Activated naive CD4-positive, alpha-beta T cell treated with anti-CD3 and anti-CD28 coated beads, Interleukin-2, amount 10 ng/mL, durations not matched to agents 7 days and 5 days (primary cell): ENCODE measurements at places on chromosomes 12 and 14.

DNA sequence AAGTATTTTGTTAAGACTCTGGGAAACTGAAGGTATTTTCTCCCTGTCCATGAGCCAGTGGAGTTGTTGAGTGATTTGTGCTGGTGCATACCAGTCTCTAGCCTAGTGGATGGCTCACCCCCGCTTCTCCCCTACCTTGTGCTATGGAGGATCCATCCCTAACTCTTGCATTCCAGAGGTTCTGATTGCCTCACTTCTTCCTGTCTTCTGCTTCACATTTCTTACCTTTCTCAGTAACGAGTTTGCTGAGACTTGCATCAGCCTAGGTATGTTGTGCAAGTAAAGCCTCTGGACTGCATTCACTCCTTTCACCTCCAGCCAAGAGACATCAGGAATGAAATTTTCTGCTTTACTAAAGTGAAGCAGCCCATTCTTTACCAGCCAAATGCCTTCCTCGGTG, 391.6 kb downstream of the ZFP36L1 start:
- no peak overlapping the region for H3K27ac ChIP-seq
- H3K27me3 ChIP-seq: no peaks in the 10 kb centered on the region
- H3K4me3 ChIP-seq: no peak overlapping the region
- H3K4me1 ChIP-seq: peaks cover 10% of the 10 kb centered on the region
- no peak for DNase-seq
- no peaks in the 10 kb centered on the region for H3K36me3 ChIP-seq

DNA sequence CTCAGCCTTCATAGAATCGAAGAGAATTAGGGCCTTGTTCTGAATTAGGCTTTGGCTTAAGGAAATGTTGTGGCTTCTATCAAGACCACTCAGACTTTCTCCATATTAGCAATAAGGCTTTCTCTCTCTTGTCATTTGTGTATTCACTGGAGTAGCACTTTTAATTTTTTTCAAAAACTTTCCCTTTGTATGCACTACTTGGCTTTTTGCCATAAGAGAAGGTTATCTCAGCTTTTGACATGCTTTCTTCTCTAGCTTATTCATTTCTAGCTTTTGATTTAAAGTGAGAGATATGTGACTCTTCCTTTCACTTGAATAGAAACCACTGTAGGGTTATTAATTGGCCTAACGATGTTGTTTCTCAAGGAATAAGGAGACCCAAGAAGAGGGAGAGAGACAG, 244.2 kb downstream of the GPHN start:
- no peak overlapping the region for H3K27ac ChIP-seq
- no peak overlapping the region for H3K4me3 ChIP-seq
- H3K27me3 ChIP-seq: no peaks in the 10 kb centered on the region
- DNase-seq: no peak
- H3K36me3 ChIP-seq: no peaks in the 10 kb centered on the region
- no peaks in the 10 kb centered on the region for H3K4me1 ChIP-seq

- peaks cover 4% of the 10 kb centered on the region for H3K27me3 ChIP-seq
- DNase-seq: no peak
- H3K4me1 ChIP-seq: peaks cover 53% of the 10 kb centered on the region
These were observed 603 bp upstream of the LRR1 start for GRCh38 chr14:49598189-49598484.

DNA sequence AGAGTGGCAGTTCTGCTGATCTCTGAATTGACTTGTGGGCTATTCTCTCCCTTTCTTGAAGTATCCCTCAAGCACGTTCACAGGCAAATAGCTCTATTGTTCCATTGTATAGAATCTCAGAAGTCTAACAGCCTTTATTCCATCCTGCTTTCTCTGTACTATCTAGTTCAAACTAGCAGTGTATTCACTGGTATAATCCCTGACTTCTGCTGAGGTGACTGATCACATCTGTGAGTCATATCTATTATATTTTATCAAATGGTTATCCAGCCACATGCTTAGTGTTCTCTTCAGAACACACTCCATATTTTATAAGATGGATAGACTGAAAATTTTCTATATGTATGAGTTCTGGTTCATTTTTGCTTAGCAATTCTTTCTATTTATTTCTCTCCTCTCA, 866.1 kb downstream of the C12orf50 start:
- H3K4me1 ChIP-seq: no peaks in the 10 kb centered on the region
- no peaks in the 10 kb centered on the region for H3K27me3 ChIP-seq
- H3K27ac ChIP-seq: no peak overlapping the region

DNA sequence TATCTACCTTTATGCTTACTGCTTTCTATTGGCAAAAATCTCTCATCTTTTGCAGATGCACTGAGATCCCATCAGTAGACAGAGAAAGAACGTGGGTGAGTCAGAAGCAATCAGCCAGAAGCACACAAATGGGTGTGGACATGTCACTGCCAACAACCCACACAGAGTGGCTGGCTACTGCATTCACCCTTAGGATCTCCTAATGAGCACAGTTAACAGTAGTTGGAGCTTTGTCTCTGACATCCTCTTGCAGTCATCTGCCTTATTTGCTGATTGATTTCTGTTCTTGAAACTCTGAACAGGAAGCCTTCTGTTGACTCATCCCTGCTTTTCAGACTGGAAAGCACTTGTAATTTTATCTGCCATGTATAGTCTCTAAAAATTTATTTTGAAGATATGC, 117.2 kb downstream of the RGS6 start:
- no peak overlapping the region for H3K4me3 ChIP-seq
- H3K36me3 ChIP-seq: no peaks in the 10 kb centered on the region
- peaks cover 4% of the 10 kb centered on the region for H3K27me3 ChIP-seq
- H3K27ac ChIP-seq: no peak overlapping the region

- H3K36me3 ChIP-seq: no peaks in the 10 kb centered on the region
- H3K27me3 ChIP-seq: peaks cover 3% of the 10 kb centered on the region
- no peak overlapping the region for H3K4me3 ChIP-seq
- no peak overlapping the region for H3K27ac ChIP-seq
- no peak for DNase-seq
These were observed 171.6 kb downstream of the CALM1 start for GRCh38 chr14:90568405-90568804.

GRCh38 chr12:19261773-19262172, 132.2 kb downstream of the PLEKHA5 start:
- H3K4me1 ChIP-seq: no peaks in the 10 kb centered on the region
- H3K27ac ChIP-seq: no peak overlapping the region
- no peaks in the 10 kb centered on the region for H3K36me3 ChIP-seq
- no peak overlapping the region for H3K4me3 ChIP-seq

DNA sequence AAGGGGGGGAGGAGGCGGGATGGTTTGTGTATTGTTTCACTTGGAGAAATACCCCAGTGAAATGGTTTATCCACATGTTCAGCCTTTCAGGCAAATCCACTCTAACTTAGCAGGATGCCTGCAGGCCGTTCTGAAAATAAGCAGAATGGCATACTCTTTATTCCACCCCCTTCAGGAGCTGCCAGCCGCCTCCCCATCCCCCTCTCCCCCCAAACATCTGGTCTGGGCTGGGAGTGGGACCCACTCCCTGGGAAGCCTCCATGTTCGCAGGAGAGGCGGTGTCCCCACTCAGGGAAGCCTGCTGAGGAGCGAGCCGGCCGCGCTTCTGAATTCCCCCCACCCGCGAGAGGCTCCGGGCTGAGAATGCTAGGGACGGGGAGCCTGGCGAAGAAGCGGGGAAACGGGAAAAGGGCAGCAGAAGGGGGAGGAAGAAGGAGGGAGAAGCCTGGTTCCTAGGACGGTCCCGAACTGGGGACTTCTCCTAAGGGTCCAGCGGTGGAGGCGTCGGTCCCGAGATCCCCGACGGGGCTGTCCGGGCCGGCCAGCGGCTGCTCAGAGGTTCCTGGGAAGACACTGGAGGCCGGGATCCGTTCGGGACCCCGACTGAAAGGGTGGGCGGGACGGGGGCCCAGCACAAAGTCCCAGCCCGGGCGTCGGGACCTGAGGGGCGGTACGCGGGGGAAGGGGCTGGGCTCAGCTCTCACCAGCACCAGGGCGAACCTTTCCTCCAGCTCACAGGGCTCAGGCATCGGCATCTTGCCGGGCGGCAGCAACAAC, 666 bp downstream of the FMNL3 start:
- H3K36me3 ChIP-seq: peaks cover 11% of the 10 kb centered on the region
- peak overlapping the region; percentile 92 for H3K4me3 ChIP-seq
- peak overlapping the region; percentile 66 for H3K27ac ChIP-seq
- peak; percentile 40 for DNase-seq

GRCh38 chr14:77205566-77205965, 24.0 kb downstream of the TMEM63C start:
- DNase-seq: no peak
- no peaks in the 10 kb centered on the region for H3K4me1 ChIP-seq
- H3K27ac ChIP-seq: no peak overlapping the region
- no peak overlapping the region for H3K4me3 ChIP-seq
- H3K27me3 ChIP-seq: peaks cover 12% of the 10 kb centered on the region

DNA sequence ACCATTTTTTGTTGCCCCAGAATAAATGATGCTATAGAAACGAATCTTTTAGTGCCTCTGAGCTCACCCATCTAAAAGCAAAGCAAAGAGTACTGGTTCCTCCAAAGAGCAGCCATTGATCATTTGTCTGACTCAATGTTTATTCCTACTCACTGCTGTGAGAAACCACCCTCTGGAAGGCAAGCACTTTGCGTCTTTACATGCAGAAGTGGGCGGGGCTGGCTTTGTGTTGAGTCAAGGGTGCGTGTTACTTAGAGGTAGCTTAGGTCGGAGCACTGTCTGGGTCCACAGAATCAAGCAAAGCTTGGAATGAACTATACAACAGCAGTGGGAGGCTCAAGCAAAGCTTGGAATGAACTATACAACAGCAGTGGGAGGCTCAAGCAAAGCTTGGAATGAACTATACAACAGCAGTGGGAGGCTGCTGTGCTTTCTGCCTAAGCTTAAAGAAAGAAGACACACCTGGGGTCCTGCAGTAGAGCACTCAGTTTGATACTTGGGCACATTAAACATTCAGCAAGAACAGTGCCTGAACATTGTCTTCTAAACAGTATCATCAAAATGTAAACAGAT, 77.2 kb upstream of the PRICKLE1 start:
- H3K4me3 ChIP-seq: no peak overlapping the region
- H3K4me1 ChIP-seq: no peaks in the 10 kb centered on the region
- H3K27ac ChIP-seq: no peak overlapping the region
- no peaks in the 10 kb centered on the region for H3K27me3 ChIP-seq
- no peak for DNase-seq

- no peaks in the 10 kb centered on the region for H3K36me3 ChIP-seq
- H3K4me1 ChIP-seq: no peaks in the 10 kb centered on the region
- H3K27me3 ChIP-seq: peaks cover 4% of the 10 kb centered on the region
- H3K27ac ChIP-seq: no peak overlapping the region
These were observed 83.2 kb downstream of the DHRS2 start for GRCh38 chr14:23719225-23719985.

GRCh38 chr14:29451941-29452340, 475.7 kb downstream of the PRKD1 start:
- no peaks in the 10 kb centered on the region for H3K4me1 ChIP-seq
- DNase-seq: no peak
- no peaks in the 10 kb centered on the region for H3K36me3 ChIP-seq
- H3K4me3 ChIP-seq: no peak overlapping the region
- H3K27ac ChIP-seq: no peak overlapping the region
- no peaks in the 10 kb centered on the region for H3K27me3 ChIP-seq

GRCh38 chr14:69605738-69606137, 5.7 kb upstream of the SUSD6 start:
- H3K27ac ChIP-seq: peak overlapping the region; percentile 26
- no peak overlapping the region for H3K4me3 ChIP-seq
- H3K4me1 ChIP-seq: peaks cover 22% of the 10 kb centered on the region
- H3K36me3 ChIP-seq: no peaks in the 10 kb centered on the region
- no peaks in the 10 kb centered on the region for H3K27me3 ChIP-seq

- H3K4me3 ChIP-seq: no peak overlapping the region
- H3K27ac ChIP-seq: no peak overlapping the region
- no peaks in the 10 kb centered on the region for H3K36me3 ChIP-seq
- peaks cover 3% of the 10 kb centered on the region for H3K27me3 ChIP-seq
- peaks cover 3% of the 10 kb centered on the region for H3K4me1 ChIP-seq
- no peak for DNase-seq
These were observed 33.9 kb downstream of the BHLHE41 start for GRCh38 chr12:26090836-26091510.

- H3K27ac ChIP-seq: peak overlapping the region; percentile 94
- peaks cover 22% of the 10 kb centered on the region for H3K4me1 ChIP-seq
- peaks cover 21% of the 10 kb centered on the region for H3K27me3 ChIP-seq
- H3K36me3 ChIP-seq: peaks cover 2% of the 10 kb centered on the region
- peak overlapping the region; percentile 74 for H3K4me3 ChIP-seq
These were observed 220.6 kb upstream of the OR4E1 start for GRCh38 chr14:21894003-21894897.

DNA sequence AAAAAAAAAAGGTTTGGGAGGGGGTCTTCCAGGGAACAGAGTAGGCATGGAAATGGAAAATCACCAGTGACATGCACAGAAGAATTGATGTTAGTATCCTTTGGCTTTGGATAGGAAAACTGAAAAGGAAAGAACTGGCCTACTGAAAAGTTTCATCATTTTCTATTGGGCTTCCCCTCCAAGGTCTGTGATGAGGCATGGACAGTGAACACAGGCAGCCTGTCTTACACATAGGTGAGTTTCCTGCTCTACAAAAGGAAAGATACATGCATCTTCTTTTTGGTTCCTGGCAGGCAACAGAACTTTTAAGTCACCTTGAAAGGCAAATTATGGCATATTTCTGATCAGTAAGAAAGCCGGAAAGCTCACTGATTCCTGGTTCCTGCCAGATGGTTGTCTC, 5.8 kb downstream of the BMAL2 start:
- peaks cover 12% of the 10 kb centered on the region for H3K4me1 ChIP-seq
- DNase-seq: no peak
- H3K27ac ChIP-seq: no peak overlapping the region

DNA sequence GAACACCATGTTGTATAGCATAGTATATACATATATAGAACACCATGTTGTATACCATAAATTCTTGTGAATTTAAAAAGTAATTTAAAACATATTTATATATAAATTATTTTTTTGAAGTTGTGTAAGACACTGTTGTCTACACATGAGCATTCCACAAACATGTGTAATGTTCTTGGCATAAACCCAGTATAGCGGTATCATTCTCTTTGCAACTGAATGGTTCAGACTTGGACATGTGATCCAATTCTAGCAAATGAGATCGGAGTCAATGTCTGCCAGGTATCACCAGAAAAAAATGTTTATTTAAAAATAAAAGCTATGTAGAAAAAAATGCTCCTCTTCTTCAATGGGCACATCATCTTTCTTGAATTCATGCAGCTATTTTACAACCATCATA, 33.9 kb downstream of the CEP290 start:
- peaks cover 13% of the 10 kb centered on the region for H3K36me3 ChIP-seq
- no peaks in the 10 kb centered on the region for H3K27me3 ChIP-seq
- no peak for DNase-seq
- no peak overlapping the region for H3K4me3 ChIP-seq

DNA sequence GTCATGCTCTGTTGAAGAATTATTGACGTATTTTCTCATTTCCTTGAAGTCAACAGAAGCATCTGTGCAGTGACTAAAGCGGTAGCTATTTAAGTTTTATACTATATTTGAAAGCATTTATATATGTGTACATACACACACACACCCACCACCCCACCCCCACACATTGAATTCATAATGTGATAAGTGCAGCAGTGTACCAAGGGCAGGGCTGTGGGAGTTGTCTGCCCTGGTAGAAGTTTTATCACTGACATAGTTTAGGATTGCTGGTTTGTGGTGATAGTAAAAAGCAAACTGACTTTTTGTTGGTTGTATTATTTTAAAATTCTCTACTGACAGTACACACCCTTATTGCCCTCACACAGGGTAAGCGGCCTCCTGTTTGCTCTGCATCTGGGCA, 39.1 kb downstream of the GAS2L3 start:
- no peak for DNase-seq
- H3K27me3 ChIP-seq: no peaks in the 10 kb centered on the region
- no peaks in the 10 kb centered on the region for H3K36me3 ChIP-seq
- H3K4me1 ChIP-seq: no peaks in the 10 kb centered on the region

GRCh38 chr14:92026548-92027190, 13.2 kb downstream of the TRIP11 start:
- peaks cover 28% of the 10 kb centered on the region for H3K36me3 ChIP-seq
- H3K27ac ChIP-seq: no peak overlapping the region
- H3K4me3 ChIP-seq: no peak overlapping the region
- H3K27me3 ChIP-seq: no peaks in the 10 kb centered on the region
- DNase-seq: no peak
